ENCODE measurements at places on chromosomes 6 and 20. TPM values are rescaled to one million over a fixed set of nuclear protein-coding genes. Genes with fewer than 3 reads are reported as not detected.

ZNF318 gene
- 6.2 TPM for total RNA-seq

- no peak for DNase-seq
These were observed 25.8 kb downstream of the SERPINB9 start for GRCh38 chr6:2877057-2877882.

GRCh38 chr20:38197217-38197616 is 32.1 kb upstream of the TGM2 start:
- no peak for DNase-seq

- DNase-seq = no peak
These were observed 2.6 kb downstream of the TDRD6 start for GRCh38 chr6:46690141-46690755.

GRCh38 chr6:106517706-106518105 is 111.6 kb downstream of the RTN4IP1 start:
- no peak for DNase-seq

Measured in pancreas (tissue), 10 donors.